ENCODE measurements at places on chromosomes 13 and 19. TPM values are rescaled to one million over a fixed set of nuclear protein-coding genes. Genes with fewer than 3 reads are reported as not detected.

Gene FCER2
- 697 TPM for polyA plus RNA-seq

DNA sequence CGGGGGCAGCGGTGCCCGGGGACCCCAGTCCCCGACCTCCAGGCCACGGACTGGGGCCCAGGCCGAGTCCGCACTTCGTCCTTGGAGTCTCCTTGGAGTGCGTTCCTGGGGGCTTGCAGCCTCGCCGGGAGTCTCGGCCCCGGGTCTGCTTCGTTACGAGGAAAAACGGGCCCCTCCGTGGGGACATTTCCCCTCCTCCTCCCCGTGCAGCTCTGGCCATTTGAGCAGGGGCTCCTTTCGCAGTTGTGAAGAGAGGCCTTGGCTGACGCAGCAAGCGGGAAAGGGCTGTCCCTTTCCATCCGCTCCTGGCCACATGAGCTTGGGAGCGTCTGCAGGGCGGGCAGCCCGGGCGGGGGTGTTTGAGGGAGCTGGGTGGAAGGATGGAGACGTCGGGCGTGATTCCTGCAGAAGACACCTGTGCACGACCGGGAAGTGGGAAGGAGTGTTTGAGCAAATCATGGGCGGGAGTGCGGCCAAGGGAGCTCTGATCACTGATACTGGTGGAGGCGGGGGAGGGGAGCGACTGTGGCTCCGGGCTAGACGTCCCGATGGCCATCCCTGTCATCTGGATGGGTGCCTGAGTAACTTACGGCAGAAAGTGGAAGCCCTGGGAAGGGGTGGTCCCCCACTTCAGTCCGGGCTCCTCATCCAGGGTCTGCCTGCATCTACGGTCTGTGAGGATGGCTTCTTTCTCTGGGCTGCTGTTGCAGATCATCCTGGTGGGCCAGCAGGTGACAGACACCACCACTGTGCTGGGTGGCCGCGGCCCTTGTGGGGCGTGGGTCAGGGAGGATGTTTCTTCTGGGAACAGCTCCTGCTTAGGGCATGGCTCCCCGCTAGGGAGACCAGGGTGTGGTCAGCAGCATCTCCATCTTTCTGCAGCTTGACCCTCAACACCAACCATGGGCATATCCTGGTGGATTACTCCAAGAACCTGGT is 736 bp downstream of the GPI start:
- no peaks in the 10 kb centered on the region for H3K27me3 ChIP-seq
- H3K36me3 ChIP-seq = peaks cover 7% of the 10 kb centered on the region
- DNase-seq = no peak
- peak overlapping the region; percentile 95 for H3K4me3 ChIP-seq
- H3K4me1 ChIP-seq = peaks cover 21% of the 10 kb centered on the region

GRCh38 chr13:43356567-43356966 is 333.2 kb downstream of the DNAJC15 start:
- H3K27ac ChIP-seq = no peak overlapping the region
- DNase-seq = no peak
- no peaks in the 10 kb centered on the region for H3K27me3 ChIP-seq
- H3K36me3 ChIP-seq = no peaks in the 10 kb centered on the region

DNA sequence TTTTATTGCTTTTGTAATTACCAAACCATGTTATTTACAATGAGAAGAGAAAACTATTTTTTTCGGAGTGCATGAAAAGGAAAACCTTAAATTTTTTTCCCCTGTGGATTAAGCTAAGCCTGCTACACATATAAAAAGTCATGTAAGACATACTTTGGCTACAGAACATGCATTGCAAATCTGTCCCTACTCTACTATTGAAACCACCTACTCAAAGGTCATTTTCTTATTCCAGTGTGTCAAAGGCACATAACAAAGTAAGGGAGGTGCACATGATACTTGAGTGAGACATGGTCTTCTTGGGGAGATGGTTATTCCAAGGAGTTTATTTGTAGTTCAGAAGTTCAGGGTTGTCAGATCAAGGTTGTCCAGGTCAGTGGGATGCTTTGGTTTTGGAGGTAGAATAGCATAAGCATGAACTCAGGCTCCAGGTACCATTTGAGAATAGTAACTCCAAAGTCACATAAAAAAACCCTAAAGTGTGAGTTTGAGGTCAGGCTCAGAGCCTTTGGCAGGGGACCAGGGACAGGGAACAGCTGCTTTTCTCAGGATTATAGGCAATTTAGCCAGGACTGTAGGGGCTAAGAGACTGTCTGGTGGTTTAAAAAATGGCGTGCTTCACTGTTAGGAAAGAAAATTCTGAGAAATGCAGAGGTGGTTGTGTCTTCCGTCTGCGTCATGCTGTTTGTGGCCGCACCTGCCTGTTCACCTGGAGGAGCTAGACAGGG is 15.4 kb downstream of the FARP1 start:
- no peaks in the 10 kb centered on the region for H3K4me1 ChIP-seq
- peaks cover 25% of the 10 kb centered on the region for H3K27me3 ChIP-seq
- no peak overlapping the region for H3K27ac ChIP-seq

All from naive B cell (primary cell).